Fibroblast of skin of abdomen (primary cell): ENCODE measurements at places on chromosomes 1 and 21.
A peak's percentile ranks its signal among the peaks of the same experiment; 100 is the strongest.

DNA sequence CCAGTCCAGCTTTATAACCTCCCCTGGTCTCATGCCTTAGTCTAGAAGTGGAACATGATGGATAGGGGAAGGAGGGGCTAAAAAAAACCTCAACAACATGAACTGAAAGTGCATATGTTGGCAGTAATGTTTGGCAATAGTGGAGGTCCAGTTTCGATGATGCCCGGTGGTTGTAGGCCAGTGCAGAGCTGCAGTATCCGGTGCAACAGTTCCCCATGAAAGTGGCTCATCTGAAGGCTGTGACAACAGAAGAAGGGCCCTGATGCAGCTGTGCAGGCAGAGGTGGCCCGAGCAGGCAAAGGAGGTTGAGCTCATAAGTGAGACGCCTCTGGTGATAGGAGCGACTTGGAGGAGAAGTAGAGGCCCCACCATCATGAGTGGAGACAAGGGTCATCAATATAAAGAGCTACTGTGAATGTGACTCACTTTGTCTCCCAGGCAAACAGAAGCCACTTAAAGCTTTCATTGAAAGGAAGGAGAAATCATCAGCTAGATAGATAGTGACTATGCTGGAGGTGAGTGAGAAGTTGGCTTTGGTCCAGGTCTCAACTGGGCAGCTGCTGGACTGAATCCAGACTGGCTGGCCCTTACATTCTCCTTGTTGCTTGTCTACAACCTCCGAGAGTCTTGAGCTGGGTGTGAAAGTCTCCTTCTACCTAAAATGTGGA lies 10.2 kb upstream of the CREG1 start:
- DNase-seq, result no peak

DNA sequence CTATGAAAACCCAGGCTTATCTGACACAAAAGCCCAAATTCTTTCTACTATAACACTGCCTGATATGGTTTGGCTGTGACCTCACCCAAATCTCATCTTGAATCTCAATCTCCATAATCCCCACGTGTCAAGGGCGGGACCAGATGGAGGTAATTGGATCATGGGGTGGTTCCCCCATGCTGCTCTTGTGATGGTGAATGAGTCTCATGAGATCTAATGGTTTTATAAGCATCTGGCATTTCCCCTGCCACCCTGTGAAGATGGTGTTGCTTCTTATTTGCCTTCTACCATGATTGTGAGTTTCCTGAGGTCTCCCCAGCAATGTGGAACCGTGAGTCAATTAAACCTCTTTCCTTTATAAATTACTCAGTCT lies 123.3 kb upstream of the USP24 start:
- no peak for DNase-seq

DNA sequence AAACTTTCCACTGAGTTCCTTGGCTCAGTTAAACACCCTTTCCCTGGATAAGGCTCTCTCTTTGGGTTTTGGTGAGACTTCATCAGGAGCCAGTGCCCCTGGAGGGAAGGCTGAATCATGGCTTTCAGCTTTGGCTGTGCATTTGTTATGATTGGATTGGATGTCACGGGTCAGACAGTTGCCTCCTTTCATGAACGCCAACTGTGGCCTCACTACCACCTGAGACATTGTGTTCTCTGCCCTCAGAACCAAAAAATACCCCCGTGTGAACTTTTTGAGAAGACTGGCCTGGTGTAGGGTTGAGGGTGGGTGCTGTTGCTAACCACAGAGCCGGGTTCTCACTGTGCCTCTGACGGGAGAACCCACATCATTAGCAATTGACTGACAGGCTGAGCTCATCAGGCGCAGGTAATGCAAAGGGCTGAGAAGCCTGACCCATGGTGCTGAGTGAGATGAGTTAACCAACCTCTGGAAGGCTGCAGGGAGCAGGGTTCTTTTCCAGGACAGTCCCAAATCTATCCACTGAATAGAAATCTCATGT lies 65.6 kb downstream of the HHAT start:
- peak; percentile 33 for DNase-seq

- no peak for DNase-seq
Measured at GRCh38 chr1:241086686-241087085, 270.3 kb downstream of the RGS7 start.

DNA sequence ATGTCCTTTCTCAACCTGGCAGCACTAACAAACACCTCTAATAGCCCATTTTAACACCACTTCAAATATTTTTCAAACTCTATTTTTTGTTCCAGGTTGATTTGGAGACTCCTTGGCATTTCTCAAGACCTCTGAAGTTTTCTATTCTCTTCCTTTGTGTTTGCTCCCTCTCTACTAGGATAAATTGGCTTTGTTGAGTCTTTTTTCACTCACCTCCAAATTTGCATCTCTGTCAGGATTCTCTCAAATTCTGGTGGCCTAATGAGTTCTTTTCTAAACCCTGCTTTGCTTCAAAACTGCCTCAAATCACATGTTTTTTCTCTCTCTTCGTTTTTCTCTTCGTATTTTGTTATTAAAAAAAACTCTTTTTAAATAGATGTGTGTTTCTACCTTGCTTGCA lies 582.2 kb upstream of the ADGRL4 start:
- DNase-seq, result no peak

GRCh38 chr1:54995013-54995760 lies 3.5 kb upstream of the BSND start:
- no peak for DNase-seq

GRCh38 chr1:56206391-56206790 lies 373.0 kb downstream of the PLPP3 start:
- DNase-seq, result no peak

DNA sequence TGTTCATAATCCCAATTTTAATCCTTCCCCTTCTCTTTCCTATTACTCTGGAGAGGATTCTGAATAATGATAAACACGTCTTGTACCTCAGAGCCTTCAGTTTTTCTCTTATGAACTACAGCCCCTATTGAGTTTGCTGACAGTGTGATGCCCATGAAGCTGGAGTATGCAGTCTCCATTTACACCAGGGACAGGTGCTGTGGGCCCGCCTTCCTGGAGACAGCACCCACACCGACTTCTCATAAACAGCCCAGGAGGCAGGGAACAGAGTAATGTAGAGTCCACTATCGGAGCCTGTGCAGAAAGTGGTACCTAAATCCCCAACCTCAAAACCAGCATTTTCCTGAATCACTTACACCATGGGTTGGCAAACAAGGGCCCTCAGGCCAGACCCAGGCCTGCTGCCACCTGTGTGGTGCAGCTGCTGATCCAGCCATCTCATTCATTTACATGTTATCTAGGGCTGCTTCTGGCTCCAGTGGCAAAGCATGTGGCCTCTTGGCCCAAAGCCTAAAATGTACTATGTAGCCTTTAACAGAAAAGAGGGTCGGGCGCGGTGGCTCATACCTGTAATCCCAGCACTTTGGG lies 95.1 kb upstream of the KRTAP19-8 start:
- no peak for DNase-seq

- DNase-seq, result peak; percentile 19
Measured at GRCh38 chr1:245858022-245858721, 648.9 kb downstream of the SMYD3 start.

GRCh38 chr1:153570874-153571273 lies 5.2 kb upstream of the S100A2 start:
- no peak for DNase-seq

GRCh38 chr1:21335088-21335691 lies 44.9 kb upstream of the ECE1 start:
- DNase-seq, result no peak

DNA sequence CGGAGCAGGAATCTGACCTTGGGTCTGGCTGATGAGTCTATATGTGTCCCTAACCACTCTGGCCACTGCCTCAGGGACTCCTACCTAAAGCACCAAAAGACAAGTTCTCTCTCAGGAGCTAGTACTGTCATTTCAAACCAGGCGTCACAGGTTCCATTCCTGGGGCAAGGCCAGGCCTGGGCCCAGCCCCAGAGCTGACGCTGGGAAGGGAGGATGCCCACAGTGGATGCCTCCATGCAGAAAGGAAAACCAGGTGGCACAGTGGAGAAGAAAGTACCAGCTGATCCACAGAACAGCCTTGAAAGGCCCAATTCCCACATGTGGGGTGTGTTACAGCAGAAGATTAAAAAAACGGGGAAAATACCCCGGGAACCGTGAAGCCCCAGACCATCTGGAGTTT lies 77.4 kb downstream of the DMRTB1 start:
- DNase-seq, result no peak

GRCh38 chr1:21234779-21235178 lies 55.5 kb downstream of the ECE1 start:
- no peak for DNase-seq
